ENCODE measurements at places on chromosomes 4 and X.

- DNase-seq, result no peak
Observed at GRCh38 chr4:15690020-15690809, 8.6 kb downstream of the FAM200B start.

DNA sequence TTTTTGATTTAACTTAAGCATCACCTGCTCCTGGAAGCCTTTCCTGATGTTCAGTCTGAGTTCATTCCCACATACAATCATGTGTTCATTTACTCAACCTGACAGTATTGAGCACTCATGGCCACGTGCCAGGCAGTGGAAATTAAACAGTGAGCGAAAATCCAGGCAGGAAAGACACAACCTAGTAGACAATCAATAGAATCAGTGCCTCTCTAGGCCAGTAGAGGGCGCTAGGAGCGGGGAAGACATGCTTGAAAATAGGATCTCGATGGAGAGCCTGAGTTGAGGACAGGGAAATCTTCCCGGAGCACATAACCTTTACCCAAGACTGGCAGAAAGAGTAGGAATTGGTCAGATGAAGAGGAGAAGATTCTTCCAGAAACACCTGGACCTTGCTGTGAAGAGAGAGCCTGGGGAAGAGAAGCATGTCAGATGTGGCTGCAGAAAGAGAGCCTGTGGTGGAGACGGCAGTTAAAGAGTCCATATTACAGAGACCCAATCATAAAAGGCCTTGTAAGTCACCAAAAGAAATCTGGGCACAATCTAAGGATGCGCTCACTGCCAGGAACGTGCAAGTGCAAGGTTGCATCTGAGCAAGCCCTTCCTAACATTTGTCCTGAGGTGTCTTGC is 103.5 kb downstream of the LDB2 start:
- peak; percentile 50 for DNase-seq

DNA sequence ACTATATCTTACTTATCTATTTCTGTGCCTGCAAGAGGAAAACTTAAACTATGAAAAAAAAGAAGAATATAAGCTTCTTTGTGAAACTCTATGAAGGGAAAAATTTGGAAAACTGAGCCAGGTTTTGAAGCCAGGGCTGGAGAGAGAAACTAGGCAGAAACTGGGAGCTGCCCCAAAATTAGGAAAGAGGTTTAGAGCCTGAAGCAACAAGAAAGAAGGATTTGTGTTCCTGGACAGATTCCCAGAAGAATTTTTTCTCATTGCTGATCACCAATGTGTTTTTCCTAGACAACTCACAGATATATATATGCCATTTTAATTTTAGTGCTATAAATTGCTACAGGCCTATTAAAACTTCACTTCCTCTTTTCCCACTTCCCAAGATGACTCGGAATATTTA is 245.0 kb upstream of the GEMIN8 start:
- DNase-seq, result peak; percentile 39

DNA sequence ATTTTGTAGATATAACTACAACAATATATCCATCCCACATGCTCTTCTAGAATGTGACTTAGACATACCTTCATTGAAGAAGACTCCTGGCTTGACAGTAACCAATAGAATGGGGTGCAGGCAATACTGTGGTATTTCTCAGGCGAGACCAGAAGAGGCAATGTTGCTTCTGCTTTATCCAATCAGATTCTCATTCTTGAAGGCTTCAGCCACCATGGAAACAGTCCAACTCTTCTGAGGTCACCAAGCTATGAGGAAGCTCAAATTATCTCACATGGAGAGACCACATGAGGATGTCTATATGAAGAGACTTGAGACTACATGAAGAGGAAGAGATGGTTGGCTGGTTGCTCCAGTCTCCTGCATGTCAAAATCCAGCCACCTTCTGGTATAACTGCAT is 469.9 kb downstream of the PCDH10 start:
- no peak for DNase-seq

DNA sequence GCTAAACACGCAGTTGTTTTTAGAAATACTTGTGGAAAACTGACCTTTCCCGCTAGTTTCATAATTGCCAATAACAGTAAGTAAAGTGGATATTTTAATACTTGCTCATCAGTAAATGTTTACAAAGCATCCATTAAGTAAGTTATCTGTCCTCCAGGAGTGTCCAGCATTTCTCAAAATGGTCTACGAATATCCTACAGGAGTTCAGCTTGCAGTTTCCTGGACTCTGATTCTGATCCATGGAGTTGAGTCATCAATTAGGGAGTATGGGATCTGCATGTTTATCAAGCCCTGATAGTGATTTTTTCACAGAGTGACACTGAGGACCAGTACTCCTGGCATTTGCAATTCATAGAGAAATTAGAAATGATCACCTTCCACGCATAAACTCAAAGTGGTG is 325.2 kb upstream of the AADAT start:
- no peak for DNase-seq

DNA sequence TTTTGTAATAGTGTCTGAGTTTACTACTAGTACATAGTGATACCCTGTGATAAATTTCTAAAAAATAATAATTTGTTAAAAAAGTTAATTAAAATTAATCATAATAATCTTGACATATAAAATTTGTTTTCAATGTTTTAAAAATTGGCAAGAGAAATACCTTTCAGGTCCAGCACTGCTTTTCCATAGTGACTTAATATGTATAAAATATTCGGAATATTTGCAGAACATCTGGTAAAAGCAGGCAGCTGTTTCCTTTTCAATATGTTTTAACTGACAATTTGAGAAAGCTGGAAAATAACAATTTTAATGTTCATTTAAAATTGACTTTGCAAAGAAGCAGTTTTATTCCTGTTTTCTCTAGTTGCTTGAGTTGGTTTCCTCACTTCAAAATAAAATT is 17.6 kb upstream of the GK2 start:
- DNase-seq, result no peak

GRCh38 chrX:38804682-38805431 is 3.6 kb downstream of the MID1IP1 start:
- peak; percentile 36 for DNase-seq

DNA sequence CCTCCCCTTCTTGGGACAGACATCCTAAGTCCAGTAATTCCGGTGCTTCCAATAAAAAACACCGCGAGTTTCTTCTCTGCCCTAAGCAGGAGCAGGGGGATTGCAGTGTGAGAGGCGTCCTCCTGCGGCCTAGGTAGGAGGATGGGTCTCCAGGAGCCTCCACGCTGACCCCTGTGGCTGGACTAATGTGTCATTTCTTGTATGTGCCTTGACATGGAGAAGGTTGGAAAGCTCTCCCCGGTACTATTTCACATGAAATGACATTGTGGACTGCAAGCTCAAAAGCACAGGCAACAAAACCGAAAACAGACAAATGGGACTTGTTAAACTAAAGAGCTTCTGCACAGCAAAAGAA is 66.6 kb upstream of the ENPP6 start:
- DNase-seq, result no peak

DNA sequence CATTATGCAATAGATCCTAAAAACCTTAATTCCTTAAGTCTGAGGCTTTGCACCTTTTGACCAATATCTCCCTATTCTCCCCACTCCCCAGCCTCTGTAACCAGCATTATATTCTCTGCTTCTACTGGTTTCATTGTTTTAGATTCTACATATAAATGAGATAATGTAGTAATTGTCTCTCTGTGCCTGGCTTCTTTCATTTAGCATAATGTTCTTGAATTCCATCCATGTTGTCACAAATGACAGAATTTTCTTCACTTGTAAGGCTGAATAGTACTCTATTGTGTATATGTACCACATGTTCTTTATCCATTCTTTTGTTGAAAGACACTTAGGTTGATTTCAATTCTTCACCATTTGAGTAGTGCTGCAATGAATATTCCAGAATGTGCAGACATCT is 66.0 kb downstream of the MAGEC1 start:
- DNase-seq, result no peak

GRCh38 chr4:138963412-138963811 is 52.2 kb upstream of the NOCT start:
- DNase-seq, result no peak

DNA sequence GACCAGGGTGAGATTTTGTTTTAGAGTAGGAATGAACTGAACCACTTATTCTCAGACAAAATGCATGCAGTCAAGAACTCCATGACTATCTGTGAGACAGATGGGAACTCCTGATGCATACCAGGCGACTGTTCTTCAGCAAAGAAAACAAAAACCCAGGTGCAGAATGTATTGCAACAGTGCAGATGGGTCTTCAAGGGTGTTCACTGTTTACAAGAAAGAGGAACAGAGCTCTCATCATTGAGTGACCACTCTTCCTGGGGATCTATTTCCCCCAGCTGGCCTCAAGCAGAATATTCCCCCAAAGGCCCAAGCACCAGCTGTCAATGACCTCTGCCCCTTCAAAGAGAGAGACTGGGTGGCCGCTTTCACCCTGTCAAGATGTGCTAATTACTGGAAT is 39.7 kb upstream of the BMP3 start:
- DNase-seq, result no peak

GRCh38 chrX:15515931-15516330 is 15.3 kb downstream of the BMX start:
- DNase-seq, result no peak

DNA sequence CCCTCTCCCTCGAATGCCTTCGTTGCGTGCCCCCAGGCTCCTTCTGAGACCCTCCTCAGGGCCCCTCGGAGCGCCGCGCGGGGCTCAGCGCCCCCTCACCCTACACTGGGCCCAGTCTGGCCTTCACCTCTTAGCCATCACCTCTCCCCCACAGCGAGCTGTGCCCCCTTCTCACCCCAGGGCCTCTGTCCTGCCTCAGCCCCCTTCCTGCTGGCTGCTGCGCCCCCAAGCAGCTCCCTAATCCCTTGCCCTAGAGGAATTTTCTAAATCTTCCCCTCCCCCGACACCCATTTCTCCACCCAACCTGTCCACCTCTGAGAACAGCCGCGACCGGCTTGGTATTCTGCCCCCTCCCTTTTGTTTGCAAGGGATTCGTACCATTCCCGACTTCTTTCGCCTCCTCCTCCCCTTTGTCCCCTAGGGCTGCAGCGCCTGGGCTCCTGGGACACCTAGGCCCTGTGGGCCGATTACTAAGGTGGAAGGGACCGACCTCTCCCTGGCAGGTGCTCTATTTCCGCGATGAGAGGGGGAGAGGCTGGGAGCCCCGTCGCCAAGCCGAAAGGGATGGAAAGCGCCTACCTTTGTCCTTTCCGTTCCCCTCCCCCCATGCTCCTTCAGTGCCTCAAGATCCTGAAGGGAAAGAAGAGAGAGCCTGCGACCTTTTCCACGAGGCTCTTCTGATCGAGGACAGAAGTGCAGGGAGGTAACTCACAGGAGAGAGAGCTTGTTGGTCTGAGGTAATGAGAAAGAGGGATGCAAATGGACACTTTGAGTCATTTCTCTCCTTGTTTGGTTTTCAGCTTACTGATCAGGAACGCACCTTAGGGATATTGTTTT is 10.9 kb downstream of the DLG3 start:
- DNase-seq, result no peak

- DNase-seq, result no peak
Observed at GRCh38 chrX:30302956-30303355, 6.2 kb downstream of the NR0B1 start.

- no peak for DNase-seq
Observed at GRCh38 chr4:109627361-109627760, 67.3 kb downstream of the MCUB start.

DNA sequence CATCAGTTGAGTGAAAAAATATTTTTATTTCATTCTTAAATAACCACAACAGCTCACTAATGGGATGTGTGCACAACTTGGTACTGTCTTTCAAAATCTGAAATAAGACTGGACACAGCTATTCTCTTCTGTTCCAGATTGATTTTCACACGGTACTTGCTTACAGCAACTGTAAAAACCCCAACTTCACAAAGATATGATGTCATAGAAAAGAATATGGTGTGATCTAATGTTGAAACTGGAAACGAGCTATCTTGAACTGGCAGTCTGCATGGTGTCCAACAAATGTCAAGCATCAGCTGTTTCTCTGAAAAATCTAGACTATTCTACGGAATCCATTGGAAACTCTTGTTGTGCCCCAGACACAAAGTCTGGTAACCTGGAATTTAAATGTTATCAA is 14.7 kb downstream of the HELQ start:
- DNase-seq, result no peak

- DNase-seq, result no peak
Observed at GRCh38 chr4:165016971-165017370, 14.8 kb upstream of the TRIM60 start.

GRCh38 chrX:18594079-18594478 is 77.8 kb downstream of the RS1 start:
- DNase-seq, result no peak

DNA sequence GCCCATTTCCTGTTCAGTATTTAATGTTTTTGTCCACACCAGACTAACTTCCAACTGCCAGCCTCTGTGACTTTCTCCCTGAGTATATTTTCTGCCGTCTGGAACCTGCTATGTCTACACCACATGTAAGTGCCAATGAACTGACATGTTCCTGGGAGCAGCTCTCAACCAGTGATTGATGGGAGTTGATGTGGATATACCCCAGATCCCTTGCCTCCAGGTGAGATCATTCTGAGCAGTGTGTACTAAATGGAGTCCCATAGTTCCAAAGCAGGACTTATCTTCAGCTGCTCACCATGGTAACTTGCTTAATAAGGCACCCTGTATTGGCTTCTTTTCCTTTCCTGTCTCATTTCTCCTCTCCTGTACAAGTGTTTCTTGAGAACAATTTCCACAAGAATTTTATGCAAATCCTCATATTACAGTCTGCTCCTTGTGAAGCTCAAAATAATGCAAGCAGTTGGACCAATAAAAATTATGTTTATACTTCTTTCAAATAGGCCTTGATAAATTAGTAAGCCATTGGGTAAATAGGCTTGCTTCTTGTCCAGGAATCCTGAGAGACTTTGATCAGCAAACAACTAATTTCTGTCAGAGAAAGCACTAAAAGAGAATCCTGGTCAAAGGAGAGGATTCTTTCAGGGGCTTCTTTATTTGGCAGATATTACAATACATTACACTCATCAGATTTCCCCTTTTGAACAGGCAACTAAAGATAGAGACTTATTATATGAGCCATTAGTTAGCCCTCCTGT is 911.7 kb upstream of the NDST4 start:
- DNase-seq, result no peak

GRCh38 chrX:2766906-2767305 is 15.1 kb downstream of the XG start:
- DNase-seq, result no peak

- no peak for DNase-seq
Observed at GRCh38 chrX:94418065-94418464, 744.1 kb downstream of the FAM133A start.

DNA sequence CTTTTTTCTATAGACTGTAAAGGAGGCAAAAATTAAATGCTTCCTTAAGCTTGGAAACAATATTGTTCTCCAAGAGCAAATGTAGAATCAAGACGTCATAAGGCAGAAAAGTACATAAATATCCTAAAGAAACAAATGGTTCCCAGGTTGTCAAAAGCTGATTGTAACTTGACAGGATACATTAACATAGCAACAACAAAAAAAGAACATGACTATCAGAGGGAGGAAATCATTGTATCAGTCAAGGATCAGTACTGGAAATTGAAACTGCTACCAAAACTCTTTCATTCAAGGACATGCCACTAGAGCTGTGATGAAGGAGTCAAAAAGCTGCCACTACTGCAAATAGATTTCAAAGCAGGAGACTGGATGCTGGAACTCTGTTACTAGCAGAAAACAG is 168.3 kb downstream of the BTC start:
- DNase-seq, result no peak

GRCh38 chr4:145218251-145218650 is 37.9 kb upstream of the OTUD4 start:
- no peak for DNase-seq

GRCh38 chr4:24666316-24666715 is 82.0 kb upstream of the DHX15 start:
- no peak for DNase-seq

GRCh38 chrX:101774340-101774739 is 114.7 kb upstream of the ARMCX2 start:
- no peak for DNase-seq
